ENCODE measurements at places on chromosomes 4 and X.

- no peak for DNase-seq
Measured at GRCh38 chrX:107730298-107730655, 45.3 kb downstream of the TSC22D3 start.

DNA sequence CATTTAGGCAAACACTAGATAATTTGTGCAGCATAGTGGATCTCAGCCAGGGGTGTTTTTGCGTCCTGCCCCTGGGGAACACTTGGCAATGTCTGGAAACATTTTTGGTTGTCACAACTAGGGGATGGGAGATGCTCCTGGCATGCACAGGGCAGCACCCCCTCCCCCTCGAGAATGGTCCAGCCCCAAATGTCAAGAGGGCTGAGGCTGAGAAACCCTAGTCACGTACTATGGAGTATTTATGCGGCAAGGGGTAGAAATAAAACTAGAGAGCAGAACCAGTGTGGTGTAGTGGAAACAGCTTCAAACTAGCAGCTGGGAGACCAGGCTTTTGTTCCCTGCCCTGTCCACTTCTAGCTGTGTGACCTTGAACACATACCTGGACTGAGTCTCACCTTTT is 38.2 kb upstream of the CLCN4 start:
- no peak for DNase-seq

DNA sequence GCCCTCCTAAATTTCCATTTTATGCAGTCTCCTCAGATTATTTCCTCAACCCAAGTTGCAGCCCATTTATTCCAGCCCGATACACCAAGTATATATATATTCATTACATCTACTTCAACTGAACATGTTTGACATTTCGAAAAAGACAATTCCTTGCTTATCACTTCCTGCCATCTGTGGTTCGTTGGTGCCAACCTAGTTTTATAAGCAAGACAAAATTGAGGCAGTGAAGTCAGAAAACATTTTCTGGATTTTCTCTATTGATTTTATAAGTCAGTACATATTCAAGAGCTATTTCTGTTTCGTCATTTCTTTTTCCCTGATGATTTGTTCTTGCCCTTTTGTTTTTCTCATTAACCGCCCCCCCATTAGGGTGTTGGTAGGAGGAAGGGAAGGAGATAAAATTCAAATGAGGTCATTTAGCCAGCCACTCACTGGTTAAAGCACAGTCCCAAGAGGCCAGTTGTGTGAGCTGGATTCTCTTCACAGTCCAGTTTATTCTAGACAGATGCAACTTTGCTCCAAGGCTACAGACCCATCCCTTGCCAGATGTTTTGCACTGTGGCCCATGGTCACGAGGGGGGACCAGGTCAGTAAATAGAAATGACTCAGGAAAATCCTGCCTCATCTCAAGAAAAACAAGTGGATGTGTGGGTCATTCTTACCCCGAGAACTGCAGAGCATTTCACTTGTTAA is 20.3 kb upstream of the VEGFD start:
- no peak for DNase-seq

DNA sequence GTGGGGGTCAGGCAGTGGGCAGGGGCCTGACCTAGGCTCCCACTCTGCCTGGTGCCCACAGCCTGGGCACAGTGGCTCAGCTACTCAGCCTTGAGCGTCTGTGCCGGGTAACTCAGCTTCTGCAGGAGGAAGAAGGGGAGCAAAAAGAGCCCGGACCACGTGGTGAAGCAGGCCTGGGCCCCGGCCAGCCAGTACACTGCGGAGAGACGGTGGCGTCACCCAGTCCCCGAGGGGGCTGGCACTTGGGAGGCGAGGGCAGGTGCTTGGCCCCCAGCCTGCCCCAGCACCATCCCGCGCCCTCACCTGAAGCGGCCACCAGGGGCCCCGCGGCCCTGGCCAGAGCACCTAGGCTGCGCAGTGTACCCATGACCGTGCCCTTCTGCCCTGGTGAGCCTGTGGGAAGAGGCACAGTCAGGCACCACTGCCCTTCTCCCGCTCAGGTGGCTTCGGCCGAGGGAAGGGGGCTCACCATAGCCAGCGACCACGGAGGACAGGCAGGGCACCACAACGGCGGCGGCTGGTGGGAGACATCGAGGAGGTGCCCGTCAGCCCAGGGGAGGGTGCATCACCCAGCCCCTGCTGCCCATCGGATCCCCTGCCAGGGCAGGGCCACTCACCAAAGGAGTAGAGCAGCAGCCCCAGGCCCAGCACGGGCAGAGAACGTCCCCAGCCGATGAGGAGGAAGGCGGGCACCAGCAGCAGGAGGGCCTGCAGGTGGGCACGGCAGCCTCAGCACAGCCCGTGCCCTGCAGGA is 32.3 kb downstream of the NOP14 start:
- no peak for DNase-seq

GRCh38 chr4:80115368-80116181 is 42.5 kb upstream of the ANTXR2 start:
- DNase-seq: no peak

DNA sequence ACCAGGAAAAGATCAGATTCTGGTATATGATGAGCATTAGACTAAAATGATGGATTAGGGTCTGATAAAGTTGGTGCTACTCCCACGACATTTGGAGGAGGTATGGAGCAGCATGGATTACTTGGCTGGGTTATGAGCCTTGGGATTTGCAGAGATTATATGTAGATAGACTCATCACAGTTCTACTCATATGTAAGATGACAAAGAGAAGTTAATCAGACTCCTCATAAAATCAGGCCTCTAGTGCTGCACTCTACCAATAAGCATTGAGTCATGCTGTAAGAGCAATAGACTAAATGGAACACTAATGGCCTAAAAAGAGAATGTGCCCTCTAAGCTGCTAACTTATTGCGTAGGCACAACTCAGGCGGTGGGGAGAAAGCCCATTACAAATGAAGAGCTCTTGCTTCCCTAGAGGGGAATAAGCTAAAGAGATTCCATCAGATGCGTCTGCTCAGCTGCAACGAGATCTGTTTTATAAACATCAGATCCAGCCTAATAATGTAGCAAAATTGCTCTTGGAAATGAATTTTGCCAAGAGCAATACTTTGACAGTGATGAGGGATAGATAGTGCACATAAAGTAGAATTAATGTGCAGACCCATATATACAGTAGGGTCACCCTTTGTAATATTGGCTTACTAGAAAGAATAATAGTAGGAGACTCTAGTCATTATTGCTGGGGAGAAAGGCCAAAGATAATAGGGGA is 17.5 kb downstream of the LIAS start:
- no peak for DNase-seq

DNA sequence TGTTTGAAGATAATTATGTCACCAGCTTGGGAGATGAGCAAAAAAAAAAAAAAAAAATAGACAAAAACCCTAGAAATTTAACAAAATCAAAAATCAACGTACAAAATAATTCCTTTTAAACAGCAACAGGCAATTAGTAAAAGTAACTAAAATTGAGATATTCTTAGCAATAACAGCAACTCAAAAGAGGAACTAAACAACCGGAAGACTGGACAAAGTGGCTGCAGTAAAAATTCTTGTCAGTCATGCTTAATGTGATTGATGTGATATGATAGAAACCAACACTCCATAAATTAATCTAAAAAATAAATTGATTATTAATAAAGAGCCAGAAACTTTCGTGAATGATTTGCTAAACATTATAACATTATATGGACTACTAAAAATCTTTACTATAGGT is 1534.6 kb upstream of the AGA start:
- DNase-seq: no peak

- no peak for DNase-seq
Measured at GRCh38 chr4:22498866-22499265, 17.0 kb downstream of the ADGRA3 start.

DNA sequence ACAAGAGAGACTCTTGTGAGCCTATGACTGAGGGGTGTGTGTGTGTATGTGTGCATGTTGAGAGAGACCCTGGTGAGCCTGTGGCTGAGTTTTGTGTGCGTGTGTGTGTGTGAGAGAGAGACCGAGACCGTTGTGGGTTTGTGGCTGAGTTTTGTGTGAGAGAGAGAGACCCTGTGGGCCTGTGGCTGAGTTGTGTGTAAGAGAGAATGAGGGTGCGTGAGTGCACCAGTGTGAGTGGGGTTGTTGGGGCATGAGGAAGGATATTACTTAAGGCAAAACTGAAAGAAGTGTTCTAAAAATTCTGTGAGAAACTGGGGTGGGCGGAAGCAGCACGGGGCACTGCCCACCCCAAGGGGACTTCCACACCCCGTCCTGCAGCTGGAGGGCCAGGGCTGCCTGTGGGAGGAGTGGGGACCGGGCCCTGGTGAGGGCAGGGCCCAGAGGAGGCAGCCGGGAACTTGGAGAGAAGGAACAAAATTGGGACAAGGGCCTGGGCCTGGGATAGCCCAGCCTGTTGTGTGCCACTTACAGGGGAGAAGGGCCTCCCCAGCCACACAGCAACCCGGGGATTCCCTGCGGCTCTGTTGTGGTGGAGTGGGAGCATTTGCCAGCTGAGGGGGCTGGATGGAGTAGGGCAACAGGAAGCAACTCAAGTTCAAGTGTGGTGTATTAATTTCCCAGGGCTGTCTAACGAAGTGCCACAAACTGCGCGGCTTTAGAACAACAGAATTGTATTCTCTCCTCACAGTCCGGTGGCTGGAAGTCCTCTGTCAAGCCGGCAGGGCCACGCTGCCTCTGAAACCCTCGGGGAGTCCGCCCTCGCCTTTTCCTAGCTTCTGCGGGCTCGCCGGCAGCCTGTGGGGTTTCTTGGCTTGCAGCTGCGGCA is 22.1 kb downstream of the TMEM131L start:
- peak; percentile 79 for DNase-seq

DNA sequence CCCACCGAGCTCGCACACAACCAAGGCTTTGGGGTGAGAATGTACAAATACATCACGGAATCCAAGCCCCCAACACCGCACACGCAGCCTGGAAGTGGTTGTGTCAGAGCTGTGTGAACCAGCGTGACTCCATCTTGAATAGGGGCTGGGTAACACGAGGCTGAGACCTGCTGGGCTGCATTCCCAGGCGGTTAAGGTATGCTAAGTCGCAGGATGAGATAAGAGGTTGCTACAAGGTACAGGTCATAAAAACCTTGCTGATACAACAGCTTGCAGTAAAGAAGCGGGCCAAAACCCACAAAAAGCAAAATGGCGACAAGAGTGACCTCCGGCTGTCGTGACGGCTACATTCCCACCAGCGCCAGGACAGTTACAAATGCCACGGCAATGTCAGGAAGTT is 258.4 kb downstream of the DHRSX start:
- no peak for DNase-seq

DNA sequence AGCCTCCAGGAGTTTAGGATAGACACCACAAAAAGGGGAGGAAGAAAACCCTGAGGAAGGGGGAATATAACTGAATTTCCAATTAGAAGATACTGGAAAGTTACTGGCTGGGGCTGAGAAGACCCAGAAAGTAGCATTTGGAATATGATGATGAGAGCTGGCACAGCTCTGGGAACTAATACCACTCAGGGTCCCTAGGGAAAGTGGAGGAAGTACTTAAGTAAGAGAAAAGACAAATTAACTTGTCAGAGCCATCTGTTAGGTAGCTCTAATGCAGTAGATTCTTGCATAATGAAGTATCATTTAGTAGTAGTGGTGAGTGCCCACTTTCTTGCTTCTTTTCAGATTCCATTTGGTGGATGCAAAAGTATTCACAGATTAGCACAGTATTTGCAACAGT is 90.8 kb upstream of the TSPAN5 start:
- DNase-seq: no peak

- DNase-seq: no peak
Measured at GRCh38 chrX:39310891-39311290, 509.6 kb downstream of the MID1IP1 start.

- DNase-seq: no peak
Measured at GRCh38 chr4:22299678-22300077, 216.2 kb downstream of the ADGRA3 start.

DNA sequence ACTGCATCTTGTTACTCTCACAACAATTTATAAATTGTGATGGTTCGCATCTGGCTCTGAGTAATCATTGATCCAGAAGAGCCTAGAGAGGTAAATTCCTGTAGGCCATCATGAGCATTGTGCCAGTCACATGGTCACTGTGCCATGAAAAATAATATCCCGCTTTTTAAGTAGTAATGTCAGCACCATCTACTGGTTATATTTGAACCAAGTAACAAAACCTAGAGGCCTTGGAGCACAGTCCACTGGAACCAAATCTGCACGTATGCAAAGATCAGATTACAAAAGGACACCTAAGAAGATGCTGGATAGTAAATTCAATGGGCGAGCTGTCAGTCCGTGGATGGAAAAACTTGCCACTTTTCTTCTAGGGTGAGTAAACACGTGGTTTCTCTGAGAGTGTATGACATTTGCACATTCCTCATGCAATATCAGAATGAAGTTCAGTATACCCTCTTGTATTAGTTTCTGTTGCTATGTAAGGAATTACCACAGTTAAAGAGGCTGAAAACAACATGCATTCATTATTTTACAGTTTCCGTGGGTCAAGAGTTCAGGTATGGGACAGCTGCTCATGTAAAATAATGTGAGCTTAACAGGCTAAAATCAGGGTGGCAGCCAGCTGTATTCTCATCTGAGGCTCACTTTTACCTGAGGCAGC is 26.8 kb downstream of the FAM114A1 start:
- no peak for DNase-seq

- no peak for DNase-seq
Measured at GRCh38 chrX:103002576-103002975, 61.4 kb downstream of the BEX1 start.

DNA sequence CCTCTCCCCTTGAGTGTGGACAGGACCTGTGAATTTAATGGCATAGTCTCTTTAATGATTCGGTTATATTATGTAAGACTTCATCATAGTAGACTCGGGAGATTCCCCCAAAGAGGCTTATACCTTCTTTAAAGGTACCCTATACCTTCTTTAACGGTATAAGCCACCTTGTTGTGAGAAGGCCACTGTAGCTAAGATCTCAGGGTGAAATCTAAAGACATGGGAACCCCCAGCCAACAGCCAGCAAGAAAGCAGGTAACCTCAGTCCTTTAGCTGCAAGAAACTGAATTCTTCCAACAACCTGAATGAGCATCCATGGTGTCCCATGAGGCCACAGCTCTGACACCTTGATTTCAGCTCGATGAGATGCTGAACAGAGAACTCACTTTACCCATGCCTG is 931 bp downstream of the DDX60 start:
- DNase-seq: no peak

- no peak for DNase-seq
Measured at GRCh38 chr4:19425146-19425545, 826.6 kb upstream of the SLIT2 start.

- no peak for DNase-seq
Measured at GRCh38 chr4:152462047-152462446, 73.8 kb downstream of the FBXW7 start.

DNA sequence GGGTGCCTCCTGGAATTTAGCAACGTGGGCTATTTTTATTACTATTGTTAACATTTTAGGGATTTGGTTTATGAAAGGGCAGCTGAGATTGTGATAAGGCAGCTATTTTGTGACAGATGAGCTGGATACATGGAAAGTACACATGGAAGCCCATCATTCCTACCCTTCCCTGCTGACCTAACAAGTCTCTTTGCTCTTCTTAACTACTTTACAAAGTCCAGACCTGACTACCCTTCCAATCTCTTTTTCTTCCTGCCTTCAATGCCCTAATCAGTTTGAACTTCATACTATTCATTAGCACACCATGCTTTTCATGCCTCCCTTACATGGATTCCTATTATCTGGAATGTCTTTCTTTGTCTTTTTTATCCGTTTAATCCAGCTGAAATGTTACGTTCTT is 9.4 kb upstream of the AFP start:
- DNase-seq: no peak

Data from stimulated activated CD4-positive, alpha-beta T cell treated with anti-CD3 and anti-CD28 coated beads, Interleukin-2, amount 100 ng/mL, for 24 hours (primary cell).